ENCODE measurements at places on chromosomes 16 and 17.

GRCh38 chr17:57368637-57369336, 112.5 kb downstream of the MSI2 start:
- no peak for DNase-seq

DNA sequence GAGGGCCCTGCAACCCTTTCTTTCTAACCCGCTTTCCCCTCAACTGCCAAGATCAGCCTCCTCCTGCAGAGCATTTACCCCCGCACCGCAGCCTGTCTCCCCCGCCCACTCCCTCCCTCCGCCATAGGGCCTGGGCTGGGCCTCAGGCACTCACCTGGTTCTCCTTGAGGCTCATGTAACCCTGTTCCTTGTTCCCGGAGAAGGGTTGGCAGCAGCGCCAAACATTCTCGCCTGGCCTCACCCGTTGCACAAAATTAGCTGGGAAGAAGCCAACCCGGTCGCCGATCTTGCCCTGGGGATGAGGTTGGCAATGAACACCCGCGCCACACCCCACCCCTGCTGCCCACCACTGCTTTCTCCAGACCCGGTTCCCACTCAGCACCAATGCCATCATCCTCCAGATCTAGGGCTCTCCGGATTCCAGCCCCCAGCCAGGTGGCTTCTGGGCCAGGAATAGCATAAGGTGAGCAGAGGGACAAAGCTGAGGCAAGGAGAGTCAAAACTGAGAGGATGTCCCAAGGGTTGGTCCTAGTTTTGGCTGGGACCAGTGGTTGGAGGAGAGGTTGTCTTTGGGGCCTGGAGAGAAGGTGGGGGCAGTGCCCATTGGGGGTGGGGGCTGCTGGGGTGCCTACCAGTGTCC, 12.8 kb downstream of the STAC2 start:
- DNase-seq, result no peak

DNA sequence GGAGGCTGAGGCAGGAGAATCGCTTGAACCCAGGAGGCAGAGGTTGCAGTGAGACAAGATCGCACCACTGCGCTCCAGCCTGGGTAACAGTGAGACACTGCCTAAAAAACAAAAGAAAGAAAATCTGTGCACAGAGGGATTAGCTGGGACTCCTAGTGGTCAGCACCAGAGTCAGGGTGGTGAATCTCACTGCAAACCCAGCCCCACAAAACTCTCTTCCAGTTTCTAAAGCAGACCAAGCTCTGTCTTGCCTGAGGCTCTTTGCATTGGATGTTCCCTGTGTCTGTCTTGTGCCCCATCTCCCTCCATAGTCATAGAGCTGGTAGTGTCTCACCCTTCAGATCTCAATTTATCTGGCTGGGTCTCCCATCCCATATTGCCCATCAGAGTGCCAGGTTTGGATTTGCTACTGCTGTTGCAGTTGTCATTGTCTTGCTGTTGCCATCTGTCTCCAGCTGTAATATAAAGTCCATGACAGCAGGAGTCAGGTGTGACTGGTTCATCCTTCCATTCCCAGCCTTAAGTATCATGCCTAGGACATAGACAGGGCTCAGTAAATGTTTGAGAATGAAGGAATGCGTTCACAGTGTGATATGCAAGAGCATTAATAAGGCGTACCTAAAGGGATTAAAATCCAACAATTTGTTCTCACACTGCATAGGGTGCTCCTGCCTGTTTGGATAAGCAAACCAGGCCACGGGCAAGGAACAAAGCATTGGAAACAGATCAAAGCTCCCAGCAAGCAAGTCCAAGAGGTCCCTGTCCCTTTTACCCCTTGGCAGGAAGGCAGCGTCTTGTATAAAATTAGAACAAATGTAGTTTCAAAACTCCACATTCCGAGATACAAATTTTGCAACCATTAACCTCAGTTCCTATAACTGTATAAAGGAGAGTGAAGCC, 614.6 kb upstream of the CDH5 start:
- no peak for DNase-seq

- DNase-seq, result no peak
These were observed 5.8 kb downstream of the CMC2 start for GRCh38 chr16:81000873-81001272.

GRCh38 chr17:4559139-4559791, 1.1 kb downstream of the GGT6 start:
- DNase-seq, result no peak

DNA sequence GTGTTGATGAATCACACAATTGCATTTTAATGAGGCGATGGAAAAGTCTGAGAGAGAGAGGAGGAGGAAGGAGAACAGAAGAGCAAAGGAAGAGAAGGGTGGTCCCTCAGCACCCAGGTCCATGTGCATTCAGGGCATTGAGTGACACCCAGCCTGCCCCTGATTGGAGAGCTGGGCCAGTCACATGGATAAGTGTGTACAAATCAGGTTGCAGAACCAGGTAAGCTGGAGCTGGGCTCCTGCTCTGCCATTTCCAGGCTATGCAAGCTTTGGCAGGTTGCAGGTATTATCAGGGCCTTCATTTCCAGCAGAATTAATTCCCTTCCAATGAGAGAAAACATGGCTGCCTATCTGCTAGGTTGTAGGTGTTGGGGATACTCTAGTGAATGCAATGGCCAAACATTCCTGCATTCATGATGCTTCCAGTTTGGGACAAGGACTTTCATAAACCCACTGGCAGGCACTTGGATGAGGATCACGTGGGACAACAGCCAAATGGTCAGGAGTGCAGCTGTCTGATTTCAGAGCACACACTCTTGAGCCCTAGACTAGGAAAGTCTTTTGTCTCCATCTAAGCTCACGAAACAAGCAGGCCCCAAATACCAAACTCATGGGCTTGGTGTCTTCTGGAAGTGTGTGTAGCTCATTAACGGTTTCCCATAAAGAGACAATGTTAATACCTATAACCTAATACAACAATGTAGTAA, 577.9 kb upstream of the CDH5 start:
- no peak for DNase-seq

DNA sequence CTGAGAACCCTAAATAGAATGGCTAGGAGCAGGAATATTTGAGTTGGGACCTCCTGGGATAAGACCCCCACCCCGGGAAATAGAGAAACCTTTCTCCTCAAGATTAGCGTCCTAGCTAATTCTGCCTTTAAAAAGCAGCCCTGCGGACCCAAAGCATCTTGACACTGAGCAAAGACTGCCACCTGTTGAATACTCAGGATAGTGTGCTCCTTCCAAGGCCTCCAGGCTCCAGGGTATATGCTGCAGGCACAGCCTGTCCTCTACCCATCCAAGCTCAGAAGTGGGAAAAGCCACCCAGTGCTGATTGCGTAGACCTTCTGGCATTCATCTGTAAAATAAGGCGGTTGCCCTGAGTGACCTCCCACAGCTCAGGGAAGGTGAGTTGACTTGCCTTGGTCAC, 456.2 kb upstream of the DYNLRB2 start:
- DNase-seq, result peak; percentile 21

GRCh38 chr17:8222630-8223355, 12.4 kb upstream of the AURKB start:
- peak; percentile 83 for DNase-seq

GRCh38 chr16:17408955-17409441, 61.8 kb downstream of the XYLT1 start:
- DNase-seq, result no peak

GRCh38 chr16:84704253-84704652, 4.5 kb downstream of the USP10 start:
- no peak for DNase-seq

DNA sequence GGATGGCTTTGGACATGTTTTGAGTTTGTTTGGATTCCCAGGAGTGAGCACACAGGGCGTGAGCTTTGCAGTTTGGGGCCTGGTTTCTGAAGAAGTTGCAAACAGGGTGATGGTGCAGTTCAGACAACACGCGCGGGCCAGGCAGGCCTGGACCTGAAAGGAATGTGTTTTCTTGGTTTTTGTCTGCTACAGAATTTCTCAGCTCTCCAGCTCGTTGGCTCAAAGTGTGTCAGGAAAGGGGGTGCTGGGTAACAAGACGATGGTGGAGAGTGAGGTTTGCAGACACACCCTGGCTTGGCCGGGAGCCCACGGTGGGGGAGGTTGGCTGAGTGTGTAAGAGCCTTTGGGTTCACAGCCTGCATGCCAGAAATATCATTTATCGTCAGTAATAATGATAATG, 82.3 kb downstream of the CMIP start:
- no peak for DNase-seq

DNA sequence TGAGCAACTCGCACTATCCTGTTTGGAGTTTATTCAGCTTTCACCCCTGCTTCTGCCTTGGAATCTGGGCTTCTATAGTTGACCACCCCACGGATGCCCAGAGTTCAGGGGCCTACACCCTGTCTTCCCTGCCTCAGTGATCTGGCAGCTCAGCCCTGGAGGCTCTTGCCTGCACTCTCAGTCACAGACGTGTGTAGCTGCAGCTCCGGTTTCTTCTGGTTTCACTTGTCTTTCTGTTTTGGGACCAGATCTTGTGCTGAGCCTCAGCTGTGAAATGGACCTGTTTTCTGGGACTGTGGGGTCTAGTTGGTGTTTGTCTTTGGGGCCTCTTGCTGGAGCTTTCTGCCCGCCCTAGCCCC, 5.8 kb downstream of the GPT2 start:
- DNase-seq, result no peak

DNA sequence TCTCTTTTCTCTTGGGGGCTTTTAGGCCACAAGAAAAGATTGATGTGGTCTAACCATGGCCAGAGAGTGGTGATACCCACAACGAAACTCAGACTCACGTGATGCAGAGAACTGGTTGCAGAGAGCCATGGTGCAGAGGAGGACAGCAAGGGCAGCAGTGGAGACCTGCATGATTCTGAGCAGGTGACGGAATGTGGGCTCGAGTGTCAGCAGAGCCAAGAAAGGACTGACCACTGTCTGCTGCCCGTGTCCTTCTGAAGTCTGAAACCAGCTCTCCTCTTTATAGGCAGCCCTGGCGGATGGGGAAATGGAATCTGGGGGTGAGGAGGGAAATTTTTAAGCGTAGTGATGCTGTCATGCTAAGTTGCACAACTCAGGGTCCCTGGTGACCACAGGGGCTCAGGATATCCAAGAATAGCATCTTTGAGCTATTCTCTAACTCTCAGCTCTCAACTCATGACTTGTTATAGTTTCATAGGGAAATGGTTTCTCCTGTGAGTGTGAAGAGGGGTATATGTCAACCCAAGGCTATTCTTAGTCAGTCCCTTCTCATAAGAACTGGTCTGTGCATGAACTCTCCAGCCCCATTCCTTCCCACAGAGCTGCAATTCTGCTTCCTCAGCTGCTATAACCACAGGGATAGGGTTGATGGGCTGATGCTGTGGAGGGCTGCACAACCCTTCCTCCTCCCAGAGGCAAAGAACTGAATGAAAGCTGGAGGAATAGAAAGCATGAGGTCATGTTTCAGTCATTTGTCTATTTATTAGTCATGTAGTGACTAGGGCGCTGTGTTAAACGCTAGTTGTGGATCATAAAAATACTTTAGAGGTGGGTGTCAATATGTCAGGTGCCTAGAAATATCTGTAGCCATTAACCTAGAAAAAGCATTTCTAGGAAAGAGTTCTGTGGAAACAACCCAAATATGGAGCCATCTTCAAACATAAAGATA, at the start of gene CCL3:
Gene CCL3, minus strand, starts transcription at position 256 of the 949 bp plus-strand sequence. Its CDS starts 85 bp downstream, at position 171.
- DNase-seq, result no peak

- DNase-seq, result no peak
These were observed 15.1 kb downstream of the NQO1 start for GRCh38 chr16:69711115-69711740.

DNA sequence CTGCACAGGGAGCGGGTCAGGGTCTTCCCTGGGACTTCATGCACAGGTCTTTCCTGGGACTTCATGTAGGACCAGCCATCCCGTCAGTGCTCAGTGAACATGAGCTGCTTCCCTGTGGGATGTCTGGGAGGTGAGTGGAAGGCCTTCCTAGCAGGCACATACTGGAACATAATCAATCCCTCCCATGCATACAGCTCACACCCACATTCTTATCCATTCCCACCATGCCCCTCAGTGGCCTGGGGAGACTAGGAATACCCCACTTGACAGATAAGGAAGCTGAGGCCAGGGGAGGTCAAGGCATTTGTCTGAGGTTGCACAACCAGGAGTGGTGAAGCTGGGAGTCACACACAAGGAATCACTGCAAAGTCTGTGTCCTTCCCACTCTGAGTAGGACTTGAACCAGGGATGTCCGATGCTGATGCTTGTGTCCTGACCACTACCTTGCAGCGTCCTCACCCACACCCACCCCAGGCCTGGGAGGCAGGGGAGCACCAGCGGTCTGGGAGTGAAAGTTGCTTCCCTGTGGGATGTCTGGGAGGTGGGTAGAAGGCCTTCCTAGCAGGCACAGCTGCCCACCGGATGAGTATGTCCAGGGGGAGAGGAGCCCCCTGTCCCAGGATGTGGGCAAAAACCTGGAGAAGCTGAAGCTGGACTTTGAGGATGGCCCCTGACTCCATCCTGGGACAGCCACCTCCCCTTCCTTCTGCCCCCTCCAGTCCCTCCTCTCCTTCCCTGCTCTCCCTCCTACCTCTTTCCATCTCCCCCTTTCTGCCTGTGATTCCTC, 1.0 kb upstream of the NLRC5 start:
- no peak for DNase-seq

DNA sequence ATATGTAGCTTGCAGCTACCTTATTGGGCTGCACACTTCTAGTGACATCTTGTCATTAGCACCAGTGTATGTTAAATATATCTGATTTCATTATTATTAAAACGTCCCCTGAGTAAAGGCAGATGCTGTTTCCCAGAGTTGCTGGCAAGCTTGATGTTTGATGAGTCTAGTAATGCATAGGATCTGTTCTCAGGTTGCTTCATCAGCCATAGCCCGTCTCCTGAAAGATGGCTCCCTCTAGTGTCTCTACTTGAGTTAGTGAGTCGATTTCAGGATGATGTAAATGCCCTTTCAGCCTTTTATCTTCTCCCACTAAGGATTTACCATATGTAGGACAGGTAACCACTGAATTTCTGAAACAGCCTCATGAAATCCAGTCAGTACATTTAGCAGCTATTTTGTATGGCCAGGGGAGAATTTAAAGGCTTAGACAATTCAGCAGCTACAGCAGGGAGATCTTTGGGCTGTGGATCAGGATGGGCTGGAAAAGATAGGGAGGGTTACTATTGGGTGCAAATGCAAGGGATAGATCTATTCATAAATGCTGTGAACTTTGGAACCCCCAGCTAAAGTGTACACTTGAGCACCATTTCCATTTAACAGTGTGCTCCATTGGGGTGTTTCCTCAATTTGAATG, 376.3 kb downstream of the CNTNAP4 start:
- no peak for DNase-seq

All from T-helper 1 cell (primary cell).